Activated CD8-positive, alpha-beta memory T cell treated with anti-CD3 and anti-CD28 coated beads for 1 hour (primary cell): ENCODE measurements at places on chromosomes 2 and 18.

DNA sequence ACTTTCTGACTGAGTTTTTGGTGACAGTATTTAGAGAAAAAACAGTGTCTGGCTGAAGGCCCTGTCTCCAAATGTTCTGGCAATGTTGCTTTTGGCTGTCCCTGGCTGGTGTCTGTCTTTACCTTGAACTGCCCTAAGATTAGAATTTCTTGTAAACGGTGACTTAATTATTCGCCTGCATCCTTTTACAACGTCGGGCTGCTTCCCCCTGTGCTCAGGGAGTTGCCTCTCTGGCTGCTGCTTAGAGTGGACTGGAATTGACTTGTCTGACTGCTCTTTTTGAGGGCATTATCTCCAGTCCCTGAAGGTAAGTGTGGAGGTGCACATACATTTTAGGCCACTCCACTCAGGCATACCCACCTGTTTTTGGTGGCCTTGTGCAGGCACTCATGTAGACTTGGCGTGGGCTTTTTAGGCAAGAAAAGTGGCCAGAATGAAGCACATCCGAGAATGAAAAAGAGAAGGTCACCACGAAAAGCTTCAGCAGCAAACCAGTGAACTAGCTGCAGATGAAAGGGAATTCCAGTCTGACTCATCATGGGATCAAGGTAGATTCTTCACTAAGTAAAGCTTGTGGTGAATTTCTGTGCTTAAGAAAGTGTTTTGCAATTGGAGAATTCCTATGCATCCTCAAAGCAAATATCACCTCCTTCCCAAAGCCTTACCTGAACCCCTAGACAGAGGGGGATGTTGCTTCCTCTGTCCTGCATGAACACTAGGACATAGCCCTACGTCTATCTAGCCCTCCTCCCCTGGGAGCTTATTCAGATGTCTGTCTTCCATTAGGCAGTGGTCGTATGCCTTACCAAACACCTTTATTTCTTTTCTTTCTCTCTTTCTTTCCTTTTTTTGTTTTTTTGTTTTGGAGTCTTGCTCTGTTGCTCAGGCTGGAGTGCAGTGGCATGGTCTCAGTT, 230.3 kb upstream of the TRIB2 start:
- DNase-seq = no peak

GRCh38 chr2:108377815-108378630, at the start of gene SULT1C4:
Gene SULT1C4, plus strand, starts transcription at chr2:108377954. Its CDS starts 384 bp downstream, at chr2:108378338.
- no peak for DNase-seq

- DNase-seq = no peak
Observed at GRCh38 chr2:42203792-42204191, 34.6 kb downstream of the EML4 start.

- DNase-seq = no peak
Observed at GRCh38 chr2:46025676-46026075, 271.5 kb upstream of the EPAS1 start.

- DNase-seq = no peak
Observed at GRCh38 chr2:11004199-11004598, 92.5 kb downstream of the KCNF1 start.

GRCh38 chr2:8525582-8526402, 156.1 kb upstream of the ID2 start:
- no peak for DNase-seq

DNA sequence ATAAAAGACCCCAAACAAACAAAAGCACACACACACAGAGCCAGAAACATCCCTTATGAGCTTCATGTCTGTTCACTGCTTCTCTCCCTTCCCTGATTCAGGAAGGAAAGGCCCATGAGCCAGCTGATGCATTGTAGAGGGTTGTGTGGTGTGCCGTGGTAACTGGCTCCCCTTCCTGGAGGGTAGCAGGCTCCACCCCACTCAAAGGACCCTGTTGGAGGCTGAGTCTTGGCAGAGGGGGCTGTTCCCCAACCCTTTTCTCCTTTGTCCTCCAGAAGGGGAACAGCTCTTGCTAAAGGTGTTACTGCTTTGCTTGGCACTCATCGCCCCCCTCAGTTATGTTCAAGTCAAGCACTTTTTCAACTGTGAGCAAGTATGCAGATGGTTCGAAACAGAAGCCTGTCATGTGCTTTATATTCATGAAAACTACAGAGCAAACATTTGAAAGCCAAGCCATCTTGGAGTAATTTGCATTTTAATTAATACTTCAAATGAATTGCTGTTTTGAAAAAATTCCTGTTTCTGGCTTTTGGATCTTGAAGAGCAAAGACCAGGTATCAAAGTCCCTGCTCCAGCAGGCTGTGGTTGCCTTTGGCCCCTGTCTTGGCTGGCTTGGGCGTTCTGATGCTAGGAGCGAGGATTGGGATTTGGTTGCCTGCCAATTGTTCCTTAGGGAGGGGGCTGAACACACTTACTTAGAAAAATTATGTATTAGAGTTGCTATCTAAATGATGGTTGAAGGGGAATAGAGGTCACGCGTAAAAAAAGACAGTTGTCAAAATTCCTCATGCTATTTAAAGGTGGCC, 267.8 kb downstream of the TSN start:
- DNase-seq = no peak

DNA sequence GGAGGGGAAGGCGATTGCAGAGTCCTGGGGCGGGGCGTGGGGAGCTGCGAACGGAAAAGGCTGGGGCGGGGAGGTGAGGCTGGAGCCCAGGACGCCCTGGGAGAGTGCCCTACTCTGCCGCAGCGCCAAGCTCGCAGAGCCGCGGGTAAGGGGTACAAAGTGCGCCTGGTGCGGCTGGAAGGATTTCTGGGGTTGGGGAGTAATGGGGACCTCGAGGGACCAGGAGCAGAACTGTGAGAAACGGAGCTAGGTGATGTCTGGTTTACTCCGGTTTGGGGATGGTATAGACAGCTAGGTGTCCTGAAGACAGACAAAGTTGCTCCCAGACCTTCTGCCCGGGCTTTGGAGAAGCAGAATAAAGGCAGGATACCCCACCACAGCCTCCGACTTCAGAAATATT, 718 bp upstream of the NXPH2 start:
- DNase-seq = no peak

DNA sequence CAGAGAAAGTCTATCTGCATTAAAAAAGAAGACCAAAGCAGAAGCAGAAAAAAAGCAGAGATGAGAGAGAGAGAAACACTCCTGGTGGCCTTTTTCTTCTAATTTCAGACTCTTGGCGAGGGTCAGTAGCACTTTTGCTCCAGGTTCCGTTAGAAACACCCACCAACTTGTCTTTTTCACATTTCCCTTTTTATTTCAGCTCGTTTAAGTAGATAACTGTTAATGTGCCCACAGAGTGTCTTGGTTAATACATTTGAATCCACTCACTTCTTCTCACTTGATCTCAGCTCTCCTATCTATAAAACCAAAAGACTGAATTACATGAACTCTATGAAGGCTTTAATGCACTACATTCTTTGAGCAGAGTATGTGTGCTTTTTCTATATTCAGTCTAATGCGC, 63.1 kb downstream of the AAK1 start:
- DNase-seq = no peak

- no peak for DNase-seq
Observed at GRCh38 chr18:41982942-41983660, 28.1 kb downstream of the PIK3C3 start.

- DNase-seq = no peak
Observed at GRCh38 chr2:127208313-127208712, 11.8 kb downstream of the CYP27C1 start.

DNA sequence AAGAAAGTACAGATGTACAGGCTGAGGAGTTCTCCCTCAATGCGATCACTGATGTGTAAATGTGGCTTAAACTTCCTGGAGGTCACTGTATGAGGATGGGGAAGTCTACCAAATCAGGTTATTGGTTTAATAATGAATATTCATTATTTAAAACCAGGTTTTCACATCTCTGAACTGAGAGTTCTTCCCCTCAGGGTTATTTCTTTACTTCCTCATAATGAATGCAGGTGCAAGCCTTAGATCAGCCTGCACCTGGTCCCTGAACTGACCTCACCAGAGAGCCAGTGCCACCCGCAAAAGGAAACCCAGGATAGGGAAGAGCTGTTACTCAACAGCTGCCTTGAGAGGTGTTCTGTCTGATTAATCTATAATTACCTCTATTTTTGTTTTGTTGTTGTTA, 369.0 kb downstream of the EPHA4 start:
- DNase-seq = no peak

- DNase-seq = no peak
Observed at GRCh38 chr2:174236429-174236828, 11.9 kb downstream of the OLA1 start.

GRCh38 chr2:207478572-207478971, 51.2 kb upstream of the CREB1 start:
- DNase-seq = no peak

GRCh38 chr2:231926180-231926741, at the start of gene NPPC:
Gene NPPC, minus strand, starts transcription at chr2:231926396. Its CDS starts 147 bp downstream, at chr2:231926249.
- DNase-seq = peak; percentile 30

DNA sequence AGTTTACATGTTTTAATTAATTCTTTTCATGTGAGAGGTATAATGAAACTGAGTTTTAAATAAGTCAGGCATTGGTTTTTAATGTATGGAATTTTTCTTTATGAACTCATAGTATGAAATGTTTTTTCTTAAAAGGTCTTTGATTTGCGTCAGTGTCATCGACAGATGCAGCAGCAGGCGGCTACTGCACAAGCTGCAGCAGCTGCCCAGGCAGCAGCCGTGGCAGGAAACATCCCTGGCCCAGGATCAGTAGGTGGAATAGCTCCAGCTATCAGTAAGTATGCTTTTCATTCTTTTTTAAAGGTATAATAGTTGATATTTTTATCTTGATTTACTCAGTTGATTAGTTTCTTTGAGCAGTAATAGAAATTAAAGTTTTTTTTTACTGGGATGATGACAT, 46.5 kb downstream of the SMAD4 start:
- no peak for DNase-seq

GRCh38 chr2:237213315-237214022, 127.8 kb downstream of the COPS8 start:
- no peak for DNase-seq

- DNase-seq = no peak
Observed at GRCh38 chr2:54052825-54053718, 62.3 kb upstream of the ACYP2 start.

- no peak for DNase-seq
Observed at GRCh38 chr2:105468582-105469042, 69.8 kb upstream of the FHL2 start.

DNA sequence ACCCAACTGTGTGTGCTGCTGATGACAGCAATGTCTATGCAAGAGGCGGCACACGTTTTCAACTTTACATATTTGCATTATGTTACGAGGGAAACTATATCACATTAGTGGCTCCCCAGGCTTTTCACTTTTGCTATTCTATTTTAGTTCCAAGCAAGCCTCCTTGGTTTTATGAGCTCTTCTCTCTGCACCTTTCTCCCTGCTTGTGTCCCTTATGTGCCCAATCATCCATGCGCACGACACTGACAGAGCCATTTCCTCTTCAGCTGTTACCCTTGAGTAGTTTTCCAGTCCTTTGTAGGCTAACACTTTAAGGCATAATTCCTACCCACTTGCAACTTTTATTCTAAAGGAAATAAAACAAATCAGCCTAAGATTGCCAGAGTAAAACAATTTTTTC, 154.3 kb downstream of the TCF4 start:
- DNase-seq = no peak

DNA sequence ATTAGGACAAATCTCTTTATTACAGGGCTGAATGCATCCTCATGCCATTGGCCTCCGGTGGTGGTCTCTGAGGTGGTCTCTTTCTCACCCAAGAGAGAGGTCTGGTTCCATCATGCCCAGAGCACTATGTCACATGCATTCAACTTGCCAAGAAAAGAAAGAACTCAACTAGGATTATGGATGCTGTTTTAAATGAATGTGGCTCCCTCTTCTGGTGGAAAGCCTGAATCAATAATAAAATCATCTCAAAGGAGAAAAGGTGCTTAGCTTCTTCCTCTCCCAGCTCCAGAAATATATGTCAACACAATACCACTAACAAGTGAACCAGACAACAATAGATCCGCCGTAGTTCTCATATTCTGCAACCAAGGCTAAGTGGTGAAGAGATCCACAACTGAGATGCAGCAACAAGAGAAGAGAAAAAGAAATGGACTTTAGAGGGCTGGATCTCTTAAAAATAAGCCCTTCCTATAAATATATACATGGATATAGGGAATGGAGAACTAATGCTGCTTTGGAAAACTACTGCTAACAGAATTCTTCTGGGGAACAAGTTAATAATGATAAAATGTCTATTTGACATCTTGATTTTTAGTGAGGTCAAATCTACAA, 396.8 kb downstream of the NCKAP5 start:
- DNase-seq = no peak

- DNase-seq = no peak
Observed at GRCh38 chr2:74457129-74457548, 1.1 kb upstream of the WBP1 start.

DNA sequence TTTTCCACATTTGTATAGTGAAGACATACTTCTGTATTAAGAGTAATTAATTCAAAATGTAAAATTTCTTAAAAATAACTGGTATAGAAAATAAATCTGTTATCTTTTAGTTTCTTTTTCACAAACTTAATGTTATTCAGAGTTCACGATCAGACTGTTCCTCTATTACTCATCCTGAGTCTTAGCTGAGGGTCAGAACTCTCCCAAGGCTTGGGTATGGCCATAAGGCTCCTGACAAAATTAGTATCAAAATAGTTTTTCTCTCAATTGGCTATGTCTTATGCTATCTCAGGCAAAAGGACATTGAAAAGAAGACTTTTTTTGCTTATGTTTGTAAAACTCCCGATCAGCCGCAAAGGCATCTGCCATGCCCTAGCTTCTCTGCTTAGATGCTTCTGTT, 56.1 kb upstream of the NAB1 start:
- no peak for DNase-seq

- DNase-seq = no peak
Observed at GRCh38 chr2:210558708-210559107, 2.3 kb downstream of the CPS1 start.

DNA sequence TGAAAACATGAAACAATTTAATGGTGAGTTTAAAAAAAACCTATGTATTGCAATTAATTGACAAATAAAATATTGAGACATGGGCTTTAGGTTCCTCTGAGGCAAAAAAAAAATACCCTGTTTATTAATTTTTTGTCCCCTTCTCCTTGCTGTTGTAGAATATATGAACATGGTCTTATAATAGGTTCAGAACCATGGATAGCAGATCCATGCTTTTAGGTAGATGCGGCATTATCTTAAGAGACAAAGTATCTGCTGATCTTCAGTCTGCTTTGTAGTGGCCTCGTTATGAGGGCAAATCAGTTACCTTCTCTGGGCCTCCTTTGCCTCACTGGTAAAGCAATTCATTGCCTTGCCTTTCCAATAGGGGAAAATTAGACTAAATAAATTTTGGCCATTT, 850.7 kb downstream of the NRXN1 start:
- DNase-seq = no peak

GRCh38 chr2:25817006-25817405, 61.3 kb downstream of the ASXL2 start:
- no peak for DNase-seq

DNA sequence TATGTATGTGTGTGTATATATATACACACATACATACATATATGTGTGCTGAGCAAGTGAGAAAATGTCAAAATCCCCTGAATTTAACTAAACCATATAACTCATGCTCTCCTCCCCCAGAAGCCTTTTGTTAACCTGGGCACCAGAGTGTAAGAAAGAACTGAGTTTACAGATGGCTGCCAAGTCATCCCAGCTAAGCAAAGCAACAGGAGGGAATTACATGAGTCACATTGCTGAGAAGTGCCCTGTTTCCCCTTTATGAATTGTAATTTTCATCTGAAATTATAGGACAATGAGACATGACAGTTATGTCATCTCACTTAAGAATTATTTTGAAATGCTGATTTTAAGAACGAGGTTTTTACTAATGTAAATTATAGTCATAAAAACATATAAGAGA, 29.9 kb downstream of the SCN7A start:
- no peak for DNase-seq

- no peak for DNase-seq
Observed at GRCh38 chr2:23772684-23773083, 154.2 kb downstream of the ATAD2B start.
